Transverse colon (tissue), 4 donors: ENCODE measurements at places on chromosomes 5 and 9.
A peak's percentile ranks its signal among the peaks of the same experiment; 100 is the strongest.

GRCh38 chr5:140240987-140241706 lies 61.8 kb downstream of the PFDN1 start:
- peak; percentile 89 for DNase-seq

GRCh38 chr5:137613554-137614265 lies 114.6 kb upstream of the SPOCK1 start:
- no peak for DNase-seq

- DNase-seq: no peak
Measured at GRCh38 chr9:124706685-124707084, 64.4 kb downstream of the NR6A1 start.

GRCh38 chr9:37421914-37422288 lies 595 bp upstream of the GRHPR start:
- no peak for DNase-seq

GRCh38 chr9:15220658-15221318 lies 86.2 kb downstream of the TTC39B start:
- no peak for DNase-seq

DNA sequence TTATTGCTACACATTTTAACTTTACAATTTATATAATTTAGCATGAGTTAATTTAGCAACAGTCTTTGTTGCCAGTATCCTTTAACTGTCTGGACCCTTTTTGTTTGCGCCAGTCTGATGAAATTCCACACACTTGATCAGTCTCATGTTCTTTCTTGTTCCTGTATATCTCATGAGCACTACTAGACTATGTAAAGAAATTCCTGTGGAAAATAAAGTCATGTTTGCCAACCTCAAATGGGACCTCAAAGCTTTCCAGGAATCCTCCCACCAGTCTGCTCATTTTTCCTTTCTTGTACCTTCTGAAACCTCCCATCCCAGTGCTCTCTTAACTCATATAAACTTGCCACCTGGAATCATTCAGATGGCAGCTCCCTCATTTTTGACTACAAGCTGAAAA lies 8.0 kb downstream of the DMXL1 start:
- no peak for DNase-seq

- no peak for DNase-seq
Measured at GRCh38 chr5:179315356-179315890, 29.8 kb downstream of the ADAMTS2 start.

- DNase-seq: no peak
Measured at GRCh38 chr5:168807287-168807686, 228.1 kb upstream of the PANK3 start.

DNA sequence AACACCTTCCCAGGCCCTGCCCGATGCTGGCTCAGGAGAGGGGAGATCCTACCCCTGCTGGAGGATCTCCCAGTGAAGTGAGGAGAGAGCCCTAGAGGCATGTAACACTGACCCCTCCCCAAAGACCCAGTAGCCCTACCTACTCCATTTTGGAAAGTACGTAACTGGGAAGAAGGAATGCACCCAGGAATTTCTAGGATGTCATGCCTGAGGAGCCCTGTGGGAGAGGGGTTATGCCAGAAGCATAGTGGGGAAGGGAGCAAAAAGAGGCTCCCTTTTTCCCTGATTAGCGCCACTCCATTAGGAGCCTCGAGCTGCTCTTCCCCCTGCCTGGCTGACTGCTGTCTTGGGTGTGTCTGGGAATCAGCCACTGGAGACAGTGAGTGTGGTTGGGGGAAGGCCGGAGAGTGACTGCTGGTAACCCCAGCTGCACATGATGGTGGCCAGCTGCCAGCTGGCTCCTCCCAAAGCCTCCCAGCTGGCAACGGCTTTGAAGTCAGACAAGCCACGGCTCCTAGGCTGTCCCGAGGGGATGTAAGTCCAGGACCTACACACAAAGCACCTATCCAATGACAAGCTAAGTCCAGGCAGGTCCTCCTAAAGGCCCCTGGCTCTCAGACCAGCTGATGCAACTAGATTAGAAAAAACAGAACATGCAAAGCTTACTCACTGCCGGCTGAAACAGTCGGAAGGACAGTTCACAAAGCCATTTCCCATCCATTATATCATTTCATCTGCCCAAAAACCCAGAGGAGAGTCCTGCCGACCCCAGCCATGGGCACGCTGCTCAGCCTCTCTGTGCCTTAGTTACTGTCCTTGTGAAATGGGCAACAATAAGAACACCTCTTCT lies 136.5 kb upstream of the ABCA1 start:
- DNase-seq: peak; percentile 93

GRCh38 chr5:135254183-135254582 lies 144.8 kb downstream of the MACROH2A1 start:
- no peak for DNase-seq

- DNase-seq: no peak
Measured at GRCh38 chr5:36180556-36181350, 28.8 kb downstream of the SKP2 start.

GRCh38 chr5:156934450-156935211 lies 28.4 kb downstream of the TIMD4 start:
- peak; percentile 37 for DNase-seq

DNA sequence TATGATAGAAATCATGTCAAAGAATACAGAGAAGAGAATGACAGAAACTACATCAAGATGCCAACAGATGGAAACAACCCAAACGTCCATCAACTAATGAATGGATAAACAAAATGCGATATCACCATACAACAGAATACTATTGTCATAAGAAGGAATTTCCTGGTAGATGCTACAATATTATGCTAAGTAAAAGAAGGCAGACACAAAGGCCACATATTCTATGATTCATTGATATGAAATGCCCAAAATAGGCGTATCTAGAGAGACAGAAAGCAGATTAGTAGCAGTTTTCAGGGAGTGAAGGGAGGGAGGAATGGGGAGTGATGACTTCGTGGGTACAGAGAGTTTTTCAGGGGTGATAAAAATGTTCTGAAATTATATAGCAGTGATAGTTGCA lies 58.3 kb upstream of the AKNA start:
- no peak for DNase-seq

DNA sequence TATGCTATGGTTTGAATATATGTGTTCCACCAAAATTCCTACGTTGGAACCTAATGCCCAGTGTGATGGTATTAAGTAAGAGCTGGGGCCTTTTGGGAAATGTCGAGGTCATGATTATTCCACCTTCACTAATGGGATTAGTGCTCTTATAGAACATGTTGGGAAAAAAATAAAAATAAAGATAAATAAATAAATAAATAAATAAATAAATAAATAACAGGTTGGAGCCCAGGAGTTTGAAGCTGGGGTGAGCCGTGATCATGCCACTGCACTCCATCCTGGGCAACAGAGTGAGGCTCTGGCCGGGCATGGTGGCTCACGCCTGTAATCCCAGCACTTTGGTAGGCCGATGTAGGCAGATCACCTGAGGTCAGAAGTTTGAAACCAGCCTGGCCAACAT lies 22.5 kb downstream of the BASP1 start:
- DNase-seq: no peak

DNA sequence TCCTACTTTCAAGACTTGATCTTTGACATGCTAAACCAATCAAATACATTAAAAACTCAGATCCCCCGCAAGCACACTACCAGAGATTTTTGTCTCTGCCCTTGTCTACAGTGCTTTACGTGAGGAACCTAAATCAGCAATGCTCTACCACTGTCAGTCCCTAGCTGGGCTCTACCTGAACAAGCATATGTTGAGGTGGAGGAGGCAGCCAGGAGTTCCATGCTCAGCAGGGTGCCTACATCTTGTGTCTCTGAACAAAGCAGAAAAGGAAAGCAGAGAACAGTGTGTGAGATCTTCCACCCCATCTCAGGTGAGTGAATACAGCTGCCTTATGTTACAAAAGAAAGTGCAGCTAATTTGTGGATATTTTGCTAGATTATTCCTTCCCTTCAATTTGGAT lies 255.0 kb downstream of the NDUFS4 start:
- no peak for DNase-seq

DNA sequence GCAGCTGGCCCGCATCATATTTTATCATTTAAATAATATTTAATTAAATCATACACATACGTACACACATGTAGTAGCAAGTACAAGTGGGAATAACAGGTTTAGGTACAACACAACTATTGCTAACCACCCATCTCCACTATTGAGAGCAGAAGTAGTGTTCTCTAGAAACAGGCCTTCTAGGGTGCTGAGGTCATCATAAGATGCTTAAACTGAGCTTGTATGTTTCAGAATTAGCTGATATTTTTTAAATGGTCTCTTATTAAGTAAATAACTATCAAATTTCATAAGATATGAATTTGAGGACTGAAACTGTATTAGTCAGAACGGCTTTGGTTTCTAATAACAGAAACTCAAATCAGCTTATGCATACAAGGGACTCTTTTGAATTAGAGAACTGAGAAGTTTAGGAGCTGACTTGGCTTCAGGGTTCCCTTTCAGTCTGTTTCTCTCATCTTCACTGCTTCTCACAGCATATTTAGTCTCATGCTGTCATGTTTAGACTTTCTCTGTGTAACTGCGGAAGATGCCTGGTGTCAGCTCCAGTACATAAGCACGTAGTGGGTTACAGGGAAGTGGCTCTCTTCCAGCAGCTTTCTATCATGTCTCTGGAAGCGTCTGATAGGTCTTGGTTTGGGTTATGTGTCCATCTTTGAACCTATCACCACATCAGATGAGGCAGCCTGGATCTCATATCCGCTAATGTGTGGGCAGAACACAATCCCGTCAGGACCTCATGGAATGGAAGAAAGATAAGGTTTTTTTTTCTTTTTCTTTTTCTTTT lies 25.0 kb upstream of the OCLN start:
- DNase-seq: no peak

DNA sequence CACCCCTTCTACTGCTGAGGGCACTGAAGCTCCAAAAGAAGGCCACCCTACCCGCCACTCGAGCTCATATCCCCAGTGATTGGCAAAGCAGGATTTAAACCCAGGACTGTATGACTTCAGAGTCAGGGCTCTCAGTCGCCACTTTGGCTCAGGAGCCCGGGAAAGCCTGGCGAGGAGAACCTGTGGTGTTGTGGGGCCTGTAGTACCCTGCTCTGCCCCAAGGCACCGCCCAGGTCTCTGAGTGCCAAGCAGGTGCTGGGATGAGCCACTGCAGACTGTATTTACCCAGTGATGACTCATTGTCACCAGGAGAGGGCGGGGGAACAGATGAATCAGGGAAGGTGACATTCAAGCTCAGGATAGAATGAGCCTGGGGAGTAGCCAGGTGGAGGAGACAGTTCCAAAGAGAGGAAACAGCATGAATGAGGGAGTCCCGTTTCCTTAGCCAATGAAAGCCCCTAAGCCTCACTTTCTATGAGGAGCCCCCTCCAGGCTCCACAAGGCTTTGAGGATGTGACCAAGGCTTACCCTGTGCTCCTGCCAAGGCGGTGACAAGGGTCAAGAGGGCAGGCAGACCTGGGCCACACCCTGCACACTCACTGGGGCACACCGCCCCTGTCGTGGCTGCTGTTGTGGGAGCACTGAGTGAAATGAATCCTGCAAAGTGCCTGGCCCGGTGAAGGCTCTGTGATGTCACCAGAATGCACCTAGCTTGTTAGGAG lies 17.8 kb upstream of the DPM2 start:
- DNase-seq: peak; percentile 93

DNA sequence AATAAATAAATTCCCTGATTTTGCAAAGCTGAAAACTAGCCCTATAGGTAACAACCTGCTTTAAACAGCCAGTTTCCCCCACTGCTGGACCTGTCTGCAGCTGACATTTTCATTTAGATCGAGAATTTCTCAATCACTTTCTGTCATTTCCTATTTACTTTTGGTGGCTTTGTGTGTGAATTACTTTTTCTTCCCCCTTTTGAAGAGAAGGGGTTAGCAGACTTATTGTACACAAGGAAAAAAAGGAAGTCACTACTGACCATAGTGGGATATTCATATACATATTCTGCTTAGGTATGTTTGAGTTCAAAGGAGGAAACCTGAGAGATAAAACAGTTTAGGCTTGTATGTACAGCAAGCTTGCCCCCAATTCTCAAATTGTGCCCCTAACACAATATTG lies 27.0 kb upstream of the IFNB1 start:
- no peak for DNase-seq

DNA sequence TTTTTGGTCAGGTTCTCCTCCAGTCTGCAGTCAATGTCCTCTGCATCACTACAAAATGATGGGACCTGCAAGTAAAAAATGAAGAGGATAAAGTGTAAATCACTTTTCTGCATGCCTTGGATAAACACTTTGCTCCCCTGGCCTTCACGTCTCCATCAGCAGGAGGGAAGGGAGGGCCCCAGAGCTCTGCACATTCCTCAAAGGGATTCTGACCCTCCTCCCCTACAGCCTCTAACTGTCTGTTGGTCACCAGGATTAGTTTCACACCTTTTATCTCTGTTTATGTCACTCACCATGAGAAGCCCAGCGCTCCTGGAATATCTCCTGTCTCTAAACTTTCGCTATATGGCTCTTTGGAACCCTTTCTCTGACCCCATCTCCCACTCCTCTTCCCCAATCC lies 103.3 kb downstream of the SVEP1 start:
- DNase-seq: no peak

GRCh38 chr9:111851553-111851952 lies 45.1 kb upstream of the UGCG start:
- DNase-seq: no peak

GRCh38 chr9:6922680-6923079 lies 164.9 kb downstream of the KDM4C start:
- no peak for DNase-seq
